ENCODE measurements at places on chromosomes 6 and 20.

GRCh38 chr6:168956884-168957730, 296.5 kb downstream of the THBS2 start:
- no peak for DNase-seq

GRCh38 chr20:23622839-23623343, 14.9 kb downstream of the CST3 start:
- no peak for DNase-seq

- DNase-seq: no peak
Observed at GRCh38 chr6:147268254-147268653, 64.0 kb downstream of the STXBP5 start.

GRCh38 chr6:146582857-146583256, 15.9 kb upstream of the ADGB start:
- DNase-seq: no peak

GRCh38 chr6:125149256-125150144, 4.1 kb upstream of the TPD52L1 start:
- DNase-seq: no peak

- DNase-seq: no peak
Observed at GRCh38 chr6:131846023-131846663, 38.3 kb downstream of the ENPP1 start.

DNA sequence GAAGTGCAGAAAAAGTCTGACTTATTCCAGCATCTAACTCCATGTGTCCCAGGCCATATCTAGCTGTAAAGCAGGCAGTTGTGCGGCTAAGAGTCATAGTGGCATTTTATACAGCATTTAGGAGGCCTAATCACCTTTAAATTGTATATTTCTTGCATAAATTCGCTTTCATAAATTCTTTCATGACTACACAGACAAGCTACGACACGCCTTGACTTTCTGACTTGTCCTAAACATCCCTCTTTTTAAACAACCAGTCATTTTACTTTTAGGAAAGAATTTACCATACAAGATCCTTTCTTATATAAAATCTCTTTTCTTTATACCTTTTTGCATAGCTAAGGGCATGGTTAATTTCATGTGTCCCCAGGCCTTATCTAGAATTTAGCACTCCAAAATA, 81.7 kb upstream of the THBS2 start:
- DNase-seq: no peak

Measured in left renal cortex interstitium (tissue), 4 donors.